Vagina (tissue), 2 donors: ENCODE measurements at places on chromosomes 2 and 18.

DNA sequence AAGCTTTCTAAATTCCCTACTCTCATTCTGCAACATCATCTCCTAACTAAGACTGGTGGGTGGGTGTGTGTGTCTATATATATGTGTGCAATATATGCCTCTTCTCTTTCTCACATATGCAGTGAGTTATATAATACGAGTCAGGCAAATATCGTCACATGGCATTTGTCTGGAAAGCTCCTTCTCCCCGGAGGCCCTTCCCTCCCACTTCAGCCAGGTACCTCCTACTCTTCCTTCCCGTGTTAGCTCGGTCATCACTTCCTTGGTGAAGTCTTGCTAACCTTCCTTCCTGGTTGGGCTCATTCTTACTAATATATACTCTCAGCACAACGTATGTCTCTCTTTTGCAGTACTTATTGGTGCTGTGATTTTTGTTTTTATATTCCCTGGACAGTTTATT, 66.4 kb upstream of the NCK2 start:
- no peak for DNase-seq

- DNase-seq: no peak
Measured at GRCh38 chr2:29502460-29502911, 387.3 kb downstream of the CLIP4 start.

- peak; percentile 79 for DNase-seq
Measured at GRCh38 chr2:72116081-72116533, 31.6 kb downstream of the CYP26B1 start.

GRCh38 chr2:26978061-26978596, 7.7 kb downstream of the MAPRE3 start:
- no peak for DNase-seq

GRCh38 chr18:62452280-62452831, 70.5 kb upstream of the ZCCHC2 start:
- no peak for DNase-seq

GRCh38 chr2:17149945-17150344, 368.3 kb downstream of the RAD51AP2 start:
- DNase-seq: no peak

- no peak for DNase-seq
Measured at GRCh38 chr18:75160364-75160763, 48.6 kb downstream of the PTGR3 start.

GRCh38 chr2:232777276-232777675, 911 bp upstream of the KCNJ13 start:
- DNase-seq: no peak

GRCh38 chr2:30463535-30463934, 16.5 kb downstream of the LCLAT1 start:
- DNase-seq: no peak

GRCh38 chr2:233290051-233290845, 17.4 kb upstream of the SAG start:
- no peak for DNase-seq
